ENCODE measurements at places on chromosomes 1 and 21.

DNA sequence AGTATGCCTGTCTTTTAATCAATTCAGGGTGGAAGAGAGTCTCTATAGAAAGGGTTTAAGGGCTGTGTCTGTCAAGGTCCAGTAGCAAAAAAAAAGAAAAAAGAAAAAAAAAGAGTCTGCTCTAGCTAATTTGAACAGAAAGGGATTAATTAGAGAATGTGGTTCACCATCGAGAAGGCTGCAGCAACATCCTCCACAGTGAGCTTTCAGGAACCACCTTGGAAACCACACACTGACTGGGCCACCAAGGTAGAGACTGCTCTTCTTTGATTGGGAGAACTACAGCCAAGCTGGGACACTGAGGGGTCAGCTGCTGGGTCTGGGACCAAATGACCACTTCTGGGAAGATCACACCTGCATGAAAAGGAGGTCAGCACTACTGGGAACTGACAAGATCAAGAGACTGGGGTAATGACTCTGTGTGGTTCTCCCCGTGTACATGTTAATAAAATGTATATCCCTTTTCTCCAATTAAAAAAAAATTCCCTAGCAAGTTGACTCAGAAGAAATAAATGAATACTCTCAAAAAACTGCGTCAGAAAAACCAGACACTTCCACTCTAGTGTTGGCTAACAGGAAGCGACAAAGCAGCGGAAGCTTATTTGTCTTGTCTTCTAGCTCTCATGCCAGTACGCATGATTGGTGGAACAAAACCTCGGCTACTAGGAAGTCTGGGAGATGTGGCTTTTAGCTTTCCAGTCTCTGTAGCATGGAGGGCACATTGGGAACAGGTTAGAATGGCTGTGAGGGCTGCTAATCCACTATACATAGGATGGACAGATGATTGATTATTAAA lies 60.0 kb upstream of the IVNS1ABP start:
- DNase-seq, result no peak

DNA sequence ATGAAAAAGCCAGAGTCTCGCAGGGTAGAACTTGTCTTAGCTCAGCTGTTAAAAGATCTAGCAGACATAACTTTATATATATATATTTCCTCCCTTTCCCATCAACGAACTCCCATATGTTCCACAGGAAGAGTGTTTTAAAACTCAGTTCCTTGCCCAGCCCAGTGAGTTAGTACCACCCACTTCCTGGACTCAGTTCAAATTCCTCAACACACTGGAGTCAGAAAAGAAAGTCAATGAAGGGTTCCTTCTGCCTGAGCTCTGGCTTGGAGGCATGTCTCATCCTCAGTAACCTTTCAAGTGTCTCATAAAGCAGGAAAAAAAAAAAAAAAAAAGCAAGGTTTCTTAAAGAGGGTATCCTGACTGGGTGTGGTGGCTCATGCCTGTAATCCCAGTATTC lies 15.6 kb downstream of the TPM3 start:
- no peak for DNase-seq

DNA sequence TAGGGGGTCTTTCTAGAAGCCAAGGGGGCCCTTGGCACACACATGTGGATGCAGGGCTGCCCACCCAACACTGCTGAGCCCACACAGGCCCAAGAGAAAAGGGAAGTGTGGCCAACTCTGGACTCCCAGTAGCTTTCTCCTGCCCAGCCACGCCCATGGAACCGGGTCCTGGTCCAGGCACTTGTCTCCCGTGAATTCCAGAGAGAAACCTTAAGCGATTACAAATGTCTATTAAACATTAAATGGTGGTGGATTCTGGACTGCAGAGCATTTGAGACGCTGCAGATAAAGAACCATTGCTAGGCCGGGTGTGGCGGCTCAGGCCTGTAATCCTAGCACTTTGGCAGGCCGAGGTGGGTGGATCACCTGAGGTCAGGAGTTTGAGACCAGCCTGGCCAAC lies 100.6 kb upstream of the ARHGEF16 start:
- no peak for DNase-seq

GRCh38 chr1:18109058-18109755 lies 1.6 kb downstream of the IGSF21 start:
- DNase-seq, result no peak

DNA sequence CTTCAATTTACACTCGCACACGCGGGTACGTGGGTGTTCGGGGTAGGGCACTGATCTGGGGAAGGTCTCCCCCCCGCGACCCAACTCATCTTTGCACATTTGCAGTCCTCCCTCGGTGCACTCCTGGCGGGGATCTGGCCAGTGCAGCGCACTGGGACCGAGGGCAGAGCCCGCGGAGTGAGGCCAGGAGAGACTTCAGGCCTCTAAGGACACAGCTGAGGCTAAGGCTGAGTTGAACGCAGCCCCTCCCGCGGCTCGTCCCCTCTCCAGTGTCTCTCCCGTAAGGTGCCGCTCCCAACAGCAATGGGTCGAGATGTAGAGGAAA lies 936 bp upstream of the NCAM2 start:
- DNase-seq, result no peak

DNA sequence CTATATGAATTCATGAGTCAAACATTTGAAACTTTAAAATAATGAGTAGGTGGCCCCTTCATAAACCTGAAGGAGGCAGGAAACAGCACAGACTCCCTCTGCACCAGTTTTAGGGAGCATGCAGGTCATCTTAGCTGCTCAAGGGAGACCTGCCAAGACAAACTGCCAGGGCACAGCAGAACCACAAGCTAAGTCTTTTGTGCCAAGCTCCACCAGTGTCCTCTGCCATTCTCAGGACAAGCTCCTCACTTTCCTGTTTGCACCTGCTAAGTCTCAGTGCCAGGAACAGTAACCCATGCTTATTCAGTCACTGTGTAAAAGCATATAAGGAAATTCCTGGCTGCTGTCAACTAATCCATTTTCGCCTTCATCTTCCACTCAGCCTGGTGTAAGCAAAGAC lies 368.9 kb downstream of the SEC16B start:
- no peak for DNase-seq

- no peak for DNase-seq
These were observed 112.5 kb downstream of the DNM3 start for GRCh38 chr1:171953835-171954234.

DNA sequence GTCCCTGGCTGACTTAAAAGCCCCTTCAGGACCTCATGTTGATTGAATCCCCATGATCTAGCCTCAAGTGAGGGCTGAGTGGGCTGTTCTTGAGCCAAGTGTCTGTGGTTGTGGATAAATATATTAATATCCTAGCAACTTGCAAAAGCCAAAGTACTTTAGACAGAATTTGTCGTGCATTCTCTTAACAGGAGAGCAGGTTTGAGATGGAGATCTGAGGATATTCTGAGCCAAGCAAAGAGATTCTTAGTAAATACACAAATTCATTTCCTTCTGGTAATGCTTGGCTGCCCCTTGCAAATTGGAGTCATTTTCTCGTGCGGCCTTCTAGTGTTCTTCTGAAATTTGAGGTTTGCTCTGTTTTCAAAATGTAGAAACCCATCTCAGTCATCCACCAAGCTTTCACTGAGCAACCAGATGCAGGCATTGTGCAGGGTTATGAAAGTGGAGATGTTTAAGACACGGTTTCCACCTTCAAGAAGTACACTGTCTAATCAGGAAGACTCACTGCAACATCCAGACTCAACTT lies 242.1 kb upstream of the JUN start:
- no peak for DNase-seq

DNA sequence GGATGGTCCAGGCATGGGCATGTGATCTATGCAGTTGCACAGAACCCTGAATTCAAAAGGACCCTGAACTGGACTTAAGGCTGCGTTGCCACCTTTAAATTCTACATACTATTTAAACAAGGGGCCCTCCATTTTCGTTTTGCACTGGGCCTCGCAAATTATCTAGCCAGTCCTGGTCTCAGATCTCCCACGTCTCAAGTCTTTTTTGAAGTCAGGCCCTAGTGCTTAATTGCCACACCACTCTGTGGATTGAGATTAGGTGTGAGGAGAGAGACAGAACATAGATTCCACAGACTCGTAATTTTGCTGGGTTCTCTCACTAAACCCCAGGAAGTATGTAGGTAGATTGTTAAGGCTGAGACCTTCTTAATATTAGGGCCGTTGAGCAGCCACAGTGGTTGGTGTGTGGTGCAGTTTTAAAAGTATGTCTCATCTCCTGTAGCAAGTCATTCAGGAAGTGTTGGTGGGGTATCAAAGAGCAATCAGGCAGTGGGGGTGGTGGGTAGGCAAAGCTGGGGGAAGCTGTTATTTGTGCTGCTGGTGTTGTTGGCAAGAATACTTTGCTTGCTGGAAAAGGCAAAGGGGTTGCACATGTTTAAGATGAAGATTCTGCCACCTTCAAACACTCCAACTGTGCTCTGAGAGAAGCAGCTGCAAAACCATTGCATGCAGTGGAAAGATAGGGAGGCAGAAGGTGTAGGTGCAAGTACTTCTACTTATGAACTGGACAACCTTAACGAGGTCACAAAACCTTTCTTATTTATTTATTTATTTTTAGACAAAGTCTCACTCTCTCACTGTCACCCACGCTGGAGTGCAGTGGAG lies 11.2 kb downstream of the CD84 start:
- DNase-seq, result no peak

DNA sequence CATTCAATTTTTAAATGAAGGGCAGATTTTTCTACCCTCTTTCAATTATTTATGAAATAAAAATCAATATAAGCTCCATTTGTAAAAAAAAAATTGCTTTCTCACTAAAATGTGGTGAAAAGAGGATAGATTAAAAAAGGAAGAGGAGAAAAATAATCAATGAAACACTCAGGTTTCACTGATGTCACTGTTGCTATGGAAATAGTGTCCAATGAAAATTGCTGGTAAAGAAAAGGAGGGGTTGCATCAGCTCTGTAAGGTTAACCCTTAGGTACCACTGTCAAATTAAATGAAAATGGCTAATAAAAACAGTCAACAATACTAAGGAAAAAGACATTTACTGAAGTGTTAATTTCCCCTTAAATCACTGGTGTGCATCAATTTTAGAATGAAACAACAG lies 91.6 kb upstream of the TTC39A start:
- no peak for DNase-seq

- no peak for DNase-seq
These were observed 18.6 kb downstream of the TMEM81 start for GRCh38 chr1:205065666-205066065.

- DNase-seq, result no peak
These were observed 10.8 kb downstream of the IL24 start for GRCh38 chr1:206908038-206908437.

DNA sequence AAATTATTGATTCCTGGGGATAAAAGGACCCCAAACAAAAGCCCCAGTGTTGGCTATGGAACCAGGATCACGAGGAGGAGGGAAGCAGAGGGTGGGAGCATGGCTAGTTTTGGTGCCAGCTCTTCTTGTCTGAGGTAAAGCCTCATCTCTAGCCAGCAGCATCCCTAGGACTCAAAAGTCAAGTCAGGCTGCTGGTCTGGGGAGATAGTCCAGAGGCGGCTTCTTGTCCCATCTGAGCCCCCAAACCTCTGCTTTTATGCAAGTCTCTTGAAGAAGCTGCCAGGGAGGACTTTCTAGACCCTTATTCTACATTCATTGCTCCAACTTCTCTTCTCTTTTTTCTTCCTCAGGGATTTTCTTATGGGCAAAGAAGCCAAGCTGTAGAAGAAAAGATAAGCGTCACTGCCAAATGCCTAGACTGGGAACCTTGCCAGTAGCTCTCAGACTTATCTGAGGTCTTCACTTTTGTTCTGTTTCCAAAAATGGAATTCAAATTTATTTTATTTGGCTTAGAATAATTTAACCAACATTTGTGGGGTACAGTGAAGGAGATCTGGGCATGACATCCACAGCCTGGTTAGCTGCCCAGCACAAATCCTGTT lies 6.9 kb upstream of the ANKRD35 start:
- no peak for DNase-seq
